ENCODE measurements at places on chromosomes 5 and 9.

DNA sequence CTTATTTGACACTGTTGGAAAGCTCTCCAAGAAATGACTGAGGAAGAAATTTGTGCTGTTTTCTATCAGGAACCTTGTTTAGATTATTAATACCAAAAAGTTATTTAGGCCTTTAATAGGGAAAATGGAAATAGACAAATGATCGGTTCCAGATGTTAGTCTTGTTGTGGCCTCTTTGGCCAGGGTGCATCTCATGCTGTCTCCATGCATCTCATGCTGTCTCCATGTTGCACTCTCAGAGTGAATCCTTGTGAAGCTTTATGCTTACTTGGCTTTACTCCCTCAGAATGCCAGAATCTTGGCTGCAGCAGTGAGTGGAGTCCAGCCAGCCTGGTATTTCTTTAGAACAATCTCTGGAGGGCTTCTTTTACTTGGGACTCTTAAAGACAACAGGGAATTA, 185.5 kb downstream of the ARHGAP26 start:
- DNase-seq: no peak

- no peak for DNase-seq
These were observed 335.4 kb downstream of the NTRK2 start for GRCh38 chr9:85004818-85005413.

GRCh38 chr5:126097876-126098275, 325.3 kb upstream of the GRAMD2B start:
- DNase-seq: no peak

GRCh38 chr5:137716337-137716736, 19.6 kb downstream of the KLHL3 start:
- no peak for DNase-seq

DNA sequence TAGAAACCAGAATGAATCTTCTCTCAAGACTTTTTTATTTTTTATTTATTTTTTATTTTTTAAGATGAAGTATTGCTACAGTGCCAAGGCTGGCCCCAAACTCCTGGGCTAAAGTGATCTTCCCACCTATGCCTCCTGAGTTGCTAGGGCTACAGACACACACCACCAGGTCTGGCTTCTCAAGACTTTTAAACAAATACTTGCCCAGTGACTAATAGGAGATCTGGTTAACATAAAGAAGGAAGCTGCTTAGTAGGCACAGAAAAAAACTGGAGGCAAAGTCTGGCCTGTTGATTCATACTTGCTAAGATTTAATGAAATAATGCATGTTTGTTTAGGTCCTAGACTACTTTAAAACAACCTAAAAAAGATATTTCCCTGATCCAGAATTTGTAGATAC, 43.8 kb downstream of the SLC38A9 start:
- no peak for DNase-seq

GRCh38 chr5:155482428-155482827, 468.9 kb downstream of the KIF4B start:
- no peak for DNase-seq

DNA sequence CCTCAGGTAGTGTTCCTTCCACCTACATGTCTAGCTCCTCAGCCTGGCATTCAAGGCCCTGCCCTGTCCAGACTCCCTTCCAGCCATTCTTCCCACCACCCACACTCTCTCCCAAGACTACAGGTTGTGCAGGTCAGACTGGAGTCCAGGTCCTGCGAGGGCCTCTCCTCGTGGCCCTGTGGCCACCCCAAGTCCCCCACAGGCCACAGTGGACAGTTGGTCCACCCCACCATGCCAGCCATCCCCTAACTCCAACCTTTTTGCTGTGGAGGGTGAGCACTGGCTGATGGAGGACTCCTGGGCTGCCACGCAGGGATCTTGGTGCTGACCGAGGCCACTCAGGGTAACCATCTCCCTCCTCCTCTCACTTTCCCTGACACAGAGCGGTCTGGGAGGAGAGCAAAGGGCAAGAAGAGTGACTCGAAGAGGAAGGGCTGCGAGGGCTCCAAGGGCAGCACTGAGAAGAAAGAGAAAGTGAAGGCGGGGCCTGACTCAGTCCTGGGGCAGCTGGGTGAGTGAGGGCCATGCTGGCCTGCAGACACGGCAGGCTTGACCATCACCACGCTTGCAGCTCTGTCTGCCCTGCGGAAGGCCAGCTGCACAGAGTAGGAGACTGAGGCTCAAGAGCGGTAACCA, 51.0 kb downstream of the JADE2 start:
- DNase-seq: no peak

- no peak for DNase-seq
These were observed 92.1 kb upstream of the IFNE start for GRCh38 chr9:21574261-21574660.

DNA sequence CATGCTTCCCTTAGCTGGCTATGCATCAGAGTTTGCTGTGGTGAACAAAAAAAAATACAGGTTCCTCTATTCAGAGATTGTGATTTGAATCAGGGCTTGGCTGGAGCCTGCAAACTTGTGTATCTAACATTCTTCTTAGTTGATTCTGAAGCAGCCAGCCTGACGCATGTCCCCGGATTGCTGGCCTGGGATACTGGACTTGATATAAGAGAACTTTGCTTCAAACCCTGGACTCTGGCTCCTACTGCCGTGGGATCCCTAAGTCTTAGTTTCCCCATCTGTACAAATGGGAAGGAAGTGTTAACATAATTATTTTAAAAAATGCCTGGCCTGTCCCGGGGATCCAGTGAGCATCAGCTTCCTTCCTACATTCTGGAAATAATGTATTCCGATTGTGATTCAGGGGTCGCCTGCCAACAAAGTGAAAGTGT, 292.8 kb downstream of the ARHGEF28 start:
- DNase-seq: no peak

DNA sequence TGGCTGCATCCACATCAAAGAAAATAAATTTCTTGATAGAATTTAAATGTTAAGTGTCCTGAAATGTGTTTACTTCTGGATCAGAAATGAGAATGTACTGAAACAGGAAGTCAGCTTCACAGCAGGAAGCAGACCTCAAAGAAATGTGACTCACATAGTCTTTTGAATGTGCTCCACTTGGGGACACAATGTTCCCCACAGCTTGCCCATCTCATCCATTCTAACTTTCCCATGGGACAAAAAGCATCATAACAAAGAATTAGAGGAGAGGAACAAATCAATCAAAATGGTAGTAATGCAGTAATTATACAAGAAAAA, 85.7 kb downstream of the GRAMD2B start:
- DNase-seq: no peak

- DNase-seq: no peak
These were observed 9.4 kb upstream of the GABRA6 start for GRCh38 chr5:161676103-161676502.

DNA sequence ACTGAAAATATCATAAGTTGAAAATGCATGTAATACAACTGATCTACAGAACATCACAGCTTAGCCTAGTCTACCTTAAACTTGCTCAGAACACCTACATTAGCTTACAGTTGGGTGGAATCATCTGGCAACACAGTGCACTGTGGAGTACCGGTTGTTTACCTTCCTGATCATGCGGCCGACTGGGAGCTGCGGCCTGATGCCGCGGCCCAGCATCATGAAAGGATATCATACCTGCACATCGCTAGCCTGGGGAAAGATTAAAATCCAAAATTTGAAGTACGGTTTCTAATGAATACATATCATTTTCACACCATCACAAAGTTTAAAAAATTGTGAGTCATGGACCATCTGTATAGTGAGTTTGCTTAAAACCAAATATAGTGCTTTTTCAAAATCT, 1.8 kb downstream of the HACD4 start:
- DNase-seq: no peak

DNA sequence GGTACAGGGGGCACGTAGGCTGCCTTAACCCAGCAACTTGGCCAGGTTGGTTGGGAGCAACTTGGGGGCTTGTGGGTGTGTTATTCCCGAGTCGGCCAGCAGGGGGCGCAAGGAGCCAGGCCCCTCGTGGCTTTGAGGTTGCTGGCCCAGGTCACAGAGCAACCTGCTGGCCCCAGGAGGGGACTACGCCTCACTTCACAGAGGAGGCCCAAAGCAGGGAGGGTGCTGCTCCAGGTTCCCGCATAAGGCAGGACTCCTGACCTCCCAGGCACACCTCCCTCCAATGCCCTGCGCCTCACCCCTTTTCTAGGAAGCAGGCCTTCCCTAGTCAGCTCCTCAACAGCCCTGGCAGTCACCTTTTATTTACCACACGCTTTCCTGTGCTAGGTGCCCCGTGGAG, 18.1 kb downstream of the KYAT1 start:
- DNase-seq: no peak

DNA sequence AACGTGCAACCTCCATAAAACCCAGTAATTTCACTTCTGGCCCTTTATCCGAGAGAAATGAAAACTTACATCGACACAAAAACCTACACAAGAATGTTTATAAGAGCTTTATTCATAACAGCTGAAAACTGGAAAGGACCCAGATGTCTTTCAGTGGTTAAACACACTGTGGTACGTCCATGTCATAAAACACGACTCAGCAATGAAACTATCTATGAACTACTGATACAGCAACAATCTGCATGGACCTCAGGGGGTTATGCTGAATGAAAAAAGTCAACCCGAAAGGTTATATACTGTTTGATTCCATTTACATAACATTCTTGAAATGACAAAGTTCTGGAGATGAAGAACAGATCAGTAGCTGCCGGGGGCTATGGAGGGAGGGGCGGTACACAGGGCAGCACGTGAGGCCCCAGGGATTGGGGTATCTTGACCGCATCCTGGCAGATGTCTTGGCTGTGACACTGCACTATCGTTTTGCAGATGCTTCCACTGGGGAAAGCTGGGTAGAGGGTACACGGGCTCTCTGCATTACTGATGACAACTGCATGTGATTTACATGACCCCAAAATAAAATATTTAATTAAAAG, 4.1 kb downstream of the CCDC127 start:
- DNase-seq: no peak

DNA sequence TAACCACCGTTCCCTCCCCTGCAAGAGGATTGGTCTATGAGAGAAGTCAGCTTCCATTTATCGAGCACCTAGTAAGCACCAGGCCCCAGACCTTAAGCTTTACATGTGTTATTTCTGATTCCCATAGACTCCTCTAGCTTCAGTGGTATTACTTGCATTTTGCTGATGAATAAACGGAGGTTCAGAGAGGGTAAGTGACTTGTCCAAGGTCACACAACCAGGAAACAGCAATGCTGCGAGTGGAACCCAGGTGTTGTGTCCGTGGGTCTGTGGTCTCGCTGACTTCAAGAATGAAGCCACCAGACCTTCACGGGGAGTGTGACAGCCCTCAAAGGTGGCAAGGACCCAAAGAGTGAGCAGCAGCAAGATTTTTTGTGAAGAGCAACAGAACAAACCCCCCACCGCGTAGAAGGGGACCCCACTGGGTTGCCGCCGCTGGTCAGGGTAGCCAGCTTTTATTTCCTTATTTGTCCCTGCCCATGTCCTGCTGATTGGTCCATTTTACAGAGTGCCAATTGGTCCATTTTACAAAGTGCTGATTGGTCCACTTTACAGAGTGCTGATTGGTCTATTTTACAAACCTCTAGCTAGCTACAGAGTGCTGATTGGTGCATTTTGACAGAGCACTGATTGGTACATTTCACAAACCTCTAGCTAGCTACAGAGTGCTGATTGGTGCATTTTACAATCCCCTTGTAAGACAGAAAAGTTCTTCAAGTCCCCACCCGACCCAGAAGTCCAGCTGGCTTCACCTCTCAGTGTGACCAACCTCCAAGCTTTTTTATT, 29.1 kb upstream of the KCNIP1 start:
- DNase-seq: no peak

GRCh38 chr9:81683238-81683637, 6.1 kb downstream of the TLE1 start:
- no peak for DNase-seq

- no peak for DNase-seq
These were observed 182.1 kb upstream of the TRIM32 start for GRCh38 chr9:116504893-116505480.

DNA sequence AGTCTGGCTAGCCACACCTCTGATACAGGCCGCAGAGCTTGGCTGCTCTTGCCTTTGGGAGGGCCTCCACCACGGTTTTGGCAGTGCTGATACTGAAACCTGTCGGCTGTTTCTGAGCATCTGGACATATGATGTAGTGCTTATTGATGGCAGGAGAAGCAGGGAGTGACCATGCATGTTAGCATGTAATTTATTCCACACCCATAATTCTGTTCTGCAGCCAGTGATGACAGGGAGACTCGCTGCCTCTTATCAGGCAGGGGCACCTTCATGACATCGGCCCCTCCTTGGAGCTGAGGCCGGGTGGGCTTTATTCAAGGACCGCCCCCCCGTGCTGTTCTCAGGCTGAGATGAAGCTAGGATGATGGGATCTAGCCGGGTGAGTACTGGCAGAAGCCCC, 49.0 kb downstream of the OLFM1 start:
- no peak for DNase-seq

GRCh38 chr9:112382501-112383364, 2.8 kb downstream of the HSDL2 start:
- DNase-seq: no peak

GRCh38 chr5:177041936-177042335, 19.4 kb downstream of the ZNF346 start:
- no peak for DNase-seq

- no peak for DNase-seq
These were observed 71.5 kb downstream of the FREM1 start for GRCh38 chr9:14838701-14839100.

DNA sequence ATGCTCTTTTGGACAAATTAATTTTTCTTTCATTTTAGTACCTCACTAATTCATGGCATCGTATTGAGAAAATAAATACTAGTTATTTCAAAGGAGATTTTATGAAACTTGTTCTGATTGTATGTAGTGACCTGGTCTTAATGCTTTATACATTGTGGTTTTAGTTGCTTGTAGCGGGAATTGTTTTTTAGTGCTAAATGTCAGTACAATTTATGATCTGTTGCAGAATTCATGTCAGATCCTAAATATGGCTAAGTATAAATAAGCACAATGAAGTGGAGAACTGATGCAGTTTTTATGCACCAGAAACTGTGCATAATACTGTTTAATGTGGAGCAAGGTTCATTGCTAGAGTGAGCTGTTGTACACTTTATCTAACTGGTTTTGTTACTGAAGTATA, 308.8 kb downstream of the PJA2 start:
- DNase-seq: no peak

DNA sequence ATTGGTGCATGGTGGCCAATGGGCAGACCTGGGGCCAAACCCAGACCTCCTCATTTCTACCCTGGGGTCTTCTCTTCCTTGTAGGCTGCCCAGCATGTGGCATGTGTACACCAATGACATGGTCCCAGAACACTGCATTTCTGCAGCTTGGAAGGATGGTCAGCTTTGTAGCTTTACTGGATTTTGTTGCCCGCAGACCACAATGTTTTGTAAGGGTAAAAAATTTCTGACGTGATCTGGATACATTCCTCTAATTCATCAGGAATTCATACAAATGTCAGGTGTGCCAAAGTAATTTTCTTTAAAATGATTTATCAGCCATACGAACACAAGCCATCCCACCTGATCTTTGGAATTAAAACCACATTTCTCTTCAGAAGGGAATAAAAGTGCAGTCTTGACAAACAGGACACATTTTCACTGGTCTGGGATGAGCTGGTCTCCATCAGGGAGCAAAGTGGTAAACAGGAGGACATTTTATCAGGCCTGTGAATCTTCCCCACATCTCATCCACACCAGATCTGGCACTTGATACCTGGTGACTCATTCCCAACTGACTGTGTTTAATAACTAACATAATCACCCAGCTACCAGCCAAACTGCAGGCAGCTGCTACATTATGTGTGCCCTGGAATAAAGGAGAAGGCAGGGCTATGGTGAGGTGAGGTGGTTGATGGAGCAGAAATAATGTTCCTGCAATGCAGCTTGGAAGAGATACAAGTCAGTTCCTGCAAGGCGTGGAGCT, 103.9 kb downstream of the SPOCK1 start:
- DNase-seq: no peak

GRCh38 chr9:134891053-134891452, 10.4 kb downstream of the FCN2 start:
- no peak for DNase-seq

GRCh38 chr5:38375423-38375822, 117.1 kb downstream of the EGFLAM start:
- DNase-seq: no peak
